ENCODE measurements at places on chromosomes 4 and X.

DNA sequence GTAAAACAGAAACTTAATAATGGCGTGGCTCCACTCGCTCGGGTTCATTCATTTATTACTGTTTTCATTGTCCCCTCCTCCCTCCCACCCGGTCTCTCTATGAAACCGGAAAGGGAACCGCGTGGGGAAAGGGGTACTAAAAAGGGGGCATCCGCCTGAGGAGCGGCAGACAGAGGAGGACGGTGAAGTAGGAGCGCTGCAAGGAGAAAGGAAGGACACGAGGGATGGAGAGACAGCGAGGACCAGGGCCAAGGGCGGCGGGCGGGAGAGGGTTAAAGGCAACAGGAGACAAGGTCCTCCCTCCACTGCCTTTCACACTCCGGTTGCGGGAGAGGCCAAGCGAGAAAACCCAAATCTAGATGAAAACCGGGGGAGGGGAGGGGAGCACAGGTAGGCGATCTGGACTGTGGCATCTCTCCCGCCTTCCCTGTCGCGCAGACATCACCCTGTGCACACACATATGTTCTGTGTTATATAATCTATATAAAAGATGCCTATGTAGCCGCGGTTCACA is 829 bp downstream of the ELOVL6 start:
- DNase-seq = peak; percentile 68

DNA sequence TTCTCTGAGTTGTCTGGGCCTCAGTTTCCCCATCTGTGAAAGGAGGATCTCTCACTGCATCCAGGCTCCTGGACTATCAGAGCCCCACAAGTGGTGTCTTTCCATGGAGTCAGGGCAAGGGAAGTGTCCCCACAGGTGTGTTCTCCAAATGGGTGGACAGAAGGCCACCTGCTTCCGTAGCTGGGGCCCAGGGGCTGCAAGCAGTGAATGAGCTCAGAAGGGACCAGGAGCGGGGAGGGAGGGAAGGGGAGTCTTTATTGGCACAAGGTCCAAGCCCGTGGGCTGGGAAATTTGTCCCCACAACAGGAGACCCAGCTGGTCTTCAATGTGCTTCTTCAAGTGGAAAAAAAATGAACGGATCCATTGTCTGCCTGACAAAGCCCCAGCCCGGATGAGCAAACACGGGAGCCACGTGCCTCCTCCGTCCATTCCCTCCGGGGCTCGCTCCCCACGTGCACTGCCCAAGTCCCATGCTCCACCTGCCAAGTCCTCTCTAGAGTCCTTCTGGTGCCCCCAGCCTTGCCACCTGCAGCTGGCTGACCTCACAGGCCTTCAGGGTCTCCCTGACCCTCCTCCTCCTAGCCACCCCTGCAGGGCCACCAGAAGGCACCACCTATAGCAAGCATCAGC is 72.0 kb downstream of the JAKMIP1 start:
- DNase-seq = no peak

DNA sequence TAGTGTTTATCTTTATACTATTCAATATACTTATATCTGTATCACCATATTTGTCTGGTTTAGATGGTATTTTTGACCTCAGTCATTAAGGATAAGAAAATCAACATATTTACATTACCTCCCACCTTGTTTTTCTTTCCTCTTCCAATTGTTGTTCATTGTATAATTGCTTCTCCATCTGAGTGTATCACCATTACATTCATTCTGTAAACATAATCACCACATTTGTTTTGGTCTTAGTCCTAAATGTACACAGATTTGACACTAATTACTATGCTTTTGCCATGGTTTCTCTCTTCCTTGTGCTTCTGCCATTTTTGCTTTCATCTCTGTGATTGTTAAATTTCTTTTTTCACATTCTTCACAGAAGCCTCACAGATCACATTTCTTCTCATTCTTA is 12.7 kb downstream of the ARMCX6 start:
- DNase-seq = no peak

- DNase-seq = no peak
Observed at GRCh38 chr4:29540439-29541102, 1179.6 kb upstream of the PCDH7 start.

DNA sequence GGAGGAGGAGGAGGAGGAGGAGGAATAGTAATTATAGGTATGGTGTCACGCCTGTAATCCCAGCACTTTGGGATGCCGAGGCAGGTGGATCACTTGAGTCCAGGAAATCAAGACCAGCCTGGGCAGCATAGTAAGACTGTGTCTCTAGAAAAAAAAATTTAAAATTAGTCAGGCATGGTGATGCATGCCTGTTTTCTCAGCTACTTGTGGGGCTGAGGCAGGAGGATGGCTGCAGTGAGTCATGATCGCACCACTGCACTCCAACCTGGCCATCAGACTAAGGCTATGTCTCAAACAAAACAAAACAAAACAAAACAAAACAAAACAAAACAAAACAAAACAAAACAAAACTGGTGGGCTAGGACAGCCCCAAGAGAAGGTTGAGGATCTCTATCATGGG is 3.0 kb downstream of the STARD8 start:
- no peak for DNase-seq

DNA sequence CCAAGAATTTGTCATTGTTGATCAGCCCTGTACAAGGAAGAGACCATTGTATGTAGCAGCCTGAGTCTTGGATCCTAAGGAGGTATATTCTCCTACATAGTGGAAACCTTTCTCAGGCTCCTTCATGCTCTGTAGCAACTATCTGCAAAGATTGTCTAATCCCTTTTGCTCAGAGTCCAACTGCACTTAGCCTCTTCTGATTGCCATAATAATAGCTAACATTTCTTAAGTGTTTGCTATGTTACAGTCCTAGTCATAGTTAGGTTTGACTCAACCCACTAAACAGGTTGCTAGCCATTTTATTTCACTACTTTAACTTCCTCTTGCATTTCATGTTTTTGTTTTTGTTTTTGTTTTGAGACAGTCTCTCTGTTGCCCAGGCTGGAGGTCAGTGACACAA is 50.8 kb upstream of the SLC16A2 start:
- no peak for DNase-seq

DNA sequence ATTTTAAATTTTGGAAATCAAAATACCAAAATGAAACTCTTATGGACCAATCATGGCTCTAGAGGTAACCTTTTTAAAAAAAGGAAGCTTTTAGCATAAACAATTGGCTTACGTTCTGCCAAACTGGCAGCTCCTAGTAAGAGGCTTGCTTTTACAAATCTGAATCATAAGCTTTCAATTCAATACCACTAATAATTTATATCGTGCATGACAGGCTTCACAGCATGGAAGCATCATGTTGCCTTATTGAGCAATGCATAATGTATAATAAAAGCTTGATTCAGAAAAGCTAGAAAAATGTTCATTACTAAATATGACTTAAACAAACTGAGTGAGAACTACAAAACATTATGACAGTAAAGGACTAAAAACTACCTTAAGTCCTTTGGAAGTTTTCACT is 280.9 kb downstream of the IQCM start:
- no peak for DNase-seq

GRCh38 chrX:34859191-34859590 is 83.4 kb upstream of the FAM47B start:
- no peak for DNase-seq

- DNase-seq = no peak
Observed at GRCh38 chrX:41589634-41590270, 99.0 kb upstream of the GPR34 start.

- no peak for DNase-seq
Observed at GRCh38 chr4:72205831-72206230, 174.0 kb downstream of the NPFFR2 start.

DNA sequence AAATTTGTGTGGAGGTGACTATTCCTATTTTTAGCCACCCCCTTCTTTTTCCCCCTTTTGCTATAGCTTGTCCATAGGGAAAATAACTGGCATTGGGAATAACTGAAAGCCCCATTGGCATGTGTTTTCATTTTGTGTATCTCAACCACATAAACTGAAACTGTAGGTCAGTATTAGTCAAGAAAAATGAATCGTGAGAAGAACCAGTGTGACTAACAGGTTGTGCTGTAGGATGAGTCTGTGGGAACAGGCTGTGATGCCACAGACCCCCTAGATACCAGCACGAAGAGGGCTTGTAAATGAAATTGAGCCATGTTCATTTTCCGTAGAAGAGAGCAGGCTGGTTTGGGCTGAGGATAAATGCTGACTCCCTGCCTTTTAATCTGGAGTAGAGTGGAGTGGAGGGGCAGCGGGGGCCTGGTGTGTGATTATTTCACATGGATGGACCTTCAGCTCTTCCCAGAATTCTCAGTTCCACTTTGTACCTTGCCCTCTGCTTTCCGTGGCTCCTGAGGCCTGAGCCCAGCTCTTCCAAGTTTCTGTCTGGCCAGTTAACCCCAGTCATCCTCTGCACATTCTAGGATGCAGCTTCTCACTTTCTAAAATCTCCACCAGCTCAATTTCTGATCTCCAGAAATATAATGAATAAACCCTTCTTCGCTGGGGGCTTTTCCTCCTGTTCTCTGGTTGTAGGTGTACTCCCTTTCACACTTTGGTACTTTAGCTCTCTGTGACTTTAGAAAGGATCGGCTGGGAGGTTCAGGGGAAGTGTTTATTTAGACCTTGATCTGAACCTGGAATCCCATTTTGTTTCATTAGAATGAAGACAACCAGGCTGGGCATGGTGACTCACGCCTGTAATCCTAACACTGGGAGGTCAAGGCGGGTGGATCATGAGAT is 37.3 kb downstream of the DCUN1D4 start:
- no peak for DNase-seq

- DNase-seq = no peak
Observed at GRCh38 chr4:145217349-145217748, 37.0 kb upstream of the OTUD4 start.

DNA sequence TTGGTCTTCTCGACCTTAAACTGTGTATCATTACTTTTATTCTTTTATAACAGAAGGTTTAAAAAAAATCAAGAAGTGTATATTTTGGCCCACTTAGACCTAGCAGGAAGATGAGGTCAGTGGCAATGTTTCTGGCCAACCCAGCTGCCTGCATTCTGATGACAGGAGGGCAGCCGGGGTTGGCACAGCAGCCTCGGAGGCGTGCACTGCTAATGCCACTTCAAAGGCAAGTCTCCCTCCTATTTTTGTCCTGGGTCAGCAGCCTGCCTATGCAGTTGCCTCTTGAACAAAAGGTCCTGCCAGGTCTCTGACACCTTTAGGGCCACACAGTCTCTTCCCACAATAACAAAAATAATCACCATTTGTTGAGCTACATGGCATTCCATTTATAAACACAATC is 89.4 kb upstream of the MYOZ2 start:
- no peak for DNase-seq

- DNase-seq = no peak
Observed at GRCh38 chrX:39848243-39848642, 249.5 kb downstream of the BCOR start.

DNA sequence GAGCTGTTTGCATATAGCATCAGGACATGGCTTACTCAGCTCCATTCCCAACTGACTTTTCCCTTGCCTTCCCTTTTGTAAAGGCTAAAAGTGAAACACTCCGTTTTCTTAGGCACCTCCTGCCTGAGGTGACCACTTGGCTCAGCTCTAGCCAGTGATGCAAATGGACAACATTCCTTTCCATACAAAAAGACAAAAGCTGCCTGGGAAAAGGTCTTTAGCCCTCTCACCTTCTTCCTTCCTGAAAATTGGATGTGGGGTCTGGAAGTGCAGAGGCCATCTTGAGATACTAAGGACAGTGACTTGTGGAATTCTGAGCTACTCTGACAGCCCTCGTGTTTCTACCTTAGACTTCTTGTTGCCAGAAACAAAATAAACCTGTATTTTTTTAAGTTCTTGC is 27.7 kb upstream of the SFRP2 start:
- DNase-seq = no peak

- no peak for DNase-seq
Observed at GRCh38 chr4:109864134-109864533, 16.2 kb downstream of the LRIT3 start.

DNA sequence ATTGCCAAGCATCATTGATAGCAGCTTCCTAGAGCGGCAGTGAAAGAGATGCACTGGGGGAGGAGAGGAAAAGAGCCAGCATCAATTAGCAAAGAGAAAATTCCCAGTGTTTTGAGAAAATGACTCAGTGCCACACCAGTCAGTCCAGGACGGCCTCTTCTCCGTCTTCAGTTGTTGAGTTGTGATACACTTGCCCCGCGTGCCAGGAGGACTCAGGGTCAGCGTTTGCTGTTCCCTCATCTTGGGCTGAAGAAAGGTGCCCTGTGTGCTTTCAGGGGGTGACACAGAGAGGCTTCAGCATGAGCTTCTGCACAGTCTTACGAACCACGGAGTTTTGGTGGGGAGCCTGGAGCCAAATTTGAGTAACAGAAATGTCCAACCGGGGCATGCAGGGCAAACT is 82.3 kb downstream of the GPR143 start:
- no peak for DNase-seq

- no peak for DNase-seq
Observed at GRCh38 chr4:169256856-169257761, 13.6 kb downstream of the SH3RF1 start.

- DNase-seq = no peak
Observed at GRCh38 chrX:131626681-131627296, 82.9 kb downstream of the OR13H1 start.

DNA sequence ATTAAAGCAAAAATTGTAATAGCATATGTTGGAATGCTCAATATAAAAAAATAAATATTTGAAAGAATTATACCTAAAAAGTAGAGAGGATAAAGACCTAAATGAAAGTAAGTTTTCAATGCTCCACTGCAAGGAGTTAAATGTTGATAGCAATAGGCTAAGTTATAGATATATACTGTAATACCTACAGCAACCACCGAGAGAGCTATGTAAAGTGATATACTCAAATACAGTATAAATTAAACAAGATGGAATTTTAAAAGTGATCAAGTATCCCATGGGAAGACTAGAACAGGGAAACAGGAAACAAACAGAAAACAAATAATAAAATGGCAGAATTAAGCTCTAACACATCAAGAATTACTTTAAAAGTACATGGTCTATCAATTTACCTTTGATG is 73.9 kb downstream of the CASP3 start:
- peak; percentile 33 for DNase-seq

GRCh38 chr4:143140696-143141095 is 44.0 kb upstream of the USP38 start:
- no peak for DNase-seq

GRCh38 chr4:68673143-68673542 is 2.7 kb upstream of the UGT2B15 start:
- no peak for DNase-seq

DNA sequence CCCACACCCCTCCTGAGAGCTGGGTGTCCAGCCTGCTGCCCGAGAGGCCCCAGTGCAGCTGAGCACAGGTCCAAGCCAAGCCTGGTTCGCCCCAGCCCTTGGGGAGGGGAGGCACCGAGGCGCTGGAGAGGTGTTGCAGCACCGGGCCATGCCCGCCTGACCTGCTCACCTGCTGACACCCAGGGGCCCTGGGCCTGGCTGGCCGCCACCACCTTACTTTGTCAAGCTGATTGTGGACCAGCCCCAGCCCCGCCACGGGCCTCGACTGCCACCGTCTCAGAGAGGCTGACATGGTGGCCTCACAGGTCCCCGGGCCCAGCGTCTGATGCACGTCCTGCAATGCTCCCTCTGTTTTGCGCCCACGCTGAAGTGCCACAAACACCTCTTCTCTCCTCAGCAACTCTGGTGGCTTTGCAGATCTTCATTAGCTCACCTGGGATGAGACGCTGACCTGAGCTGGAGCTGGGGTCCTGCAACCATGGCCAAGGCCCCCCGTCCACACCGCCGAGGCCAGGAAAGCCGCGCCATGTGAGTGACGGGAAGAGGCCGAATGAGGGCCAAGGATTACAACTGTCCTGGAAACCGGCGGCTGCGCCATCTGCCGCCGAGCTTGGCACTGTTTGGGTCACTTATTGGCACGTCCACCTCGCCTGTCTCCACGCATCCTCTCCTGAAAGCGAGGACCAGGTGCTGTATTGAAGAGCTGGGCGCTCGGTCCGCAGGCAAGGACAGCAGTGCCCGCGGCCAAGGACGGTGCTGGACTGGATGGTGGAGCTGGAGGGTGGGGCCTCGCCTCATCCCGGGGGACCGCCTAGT is 7.6 kb downstream of the CPLX1 start:
- no peak for DNase-seq

Measured in hematopoietic multipotent progenitor cell treated with erythropoietin and hydrocortisone succinate and interleukin-3 and kit ligand, for 8 days (in vitro differentiated cells).